ENCODE measurements at places on chromosomes 3 and 15.

DNA sequence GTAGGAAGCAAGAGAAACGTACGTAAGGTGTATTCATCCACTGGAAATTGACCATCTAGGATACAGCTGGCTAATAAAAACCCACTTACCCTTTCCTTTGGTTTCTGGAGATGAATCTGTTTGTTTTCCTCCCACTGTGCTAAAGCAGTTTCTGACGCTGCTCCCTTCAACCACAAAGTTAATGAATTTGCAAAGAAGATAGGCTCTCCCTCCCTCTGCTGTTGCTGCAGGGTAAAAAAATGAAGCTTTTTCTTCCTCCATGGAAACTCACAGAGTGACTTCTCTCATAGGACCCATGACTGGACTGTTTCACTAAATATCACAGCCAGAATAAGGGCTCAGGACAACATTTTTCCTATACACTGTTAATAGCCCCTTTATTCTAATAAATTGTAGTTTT, 172.1 kb upstream of the LRRN1 start:
- no peak overlapping the region for H3K4me3 ChIP-seq
- no peak overlapping the region for H3K27ac ChIP-seq
- H3K36me3 ChIP-seq: no peaks in the 10 kb centered on the region
- H3K4me1 ChIP-seq: no peaks in the 10 kb centered on the region
- DNase-seq: no peak

DNA sequence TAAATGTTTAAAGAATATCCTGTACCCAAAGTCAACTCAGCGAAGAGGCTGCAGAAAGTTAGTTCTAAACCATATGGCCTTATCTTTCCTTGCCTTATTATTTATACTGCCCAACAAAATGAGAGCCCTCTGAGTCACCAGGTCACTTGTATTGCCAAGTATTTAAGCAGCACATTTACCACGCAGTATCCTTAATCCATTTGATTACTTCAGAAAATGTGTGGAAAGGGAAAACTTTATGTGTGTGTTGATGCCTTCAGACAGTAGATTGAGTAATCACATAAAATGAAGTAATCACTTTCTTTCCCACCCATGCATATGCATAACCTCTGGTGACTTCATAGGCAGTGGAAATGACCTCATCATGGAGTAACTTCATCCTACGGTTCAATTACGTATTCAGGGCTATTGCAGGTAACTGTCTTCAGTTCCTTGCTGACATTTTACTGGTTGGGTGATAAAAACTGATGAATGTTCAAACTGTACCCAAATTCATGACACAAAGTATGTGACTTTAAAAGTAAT, 7.5 kb upstream of the CADPS start:
- no peak for DNase-seq
- H3K27me3 ChIP-seq: no peaks in the 10 kb centered on the region
- H3K27ac ChIP-seq: no peak overlapping the region
- no peak overlapping the region for H3K4me3 ChIP-seq
- no peaks in the 10 kb centered on the region for H3K4me1 ChIP-seq

- no peak overlapping the region for H3K4me3 ChIP-seq
- no peaks in the 10 kb centered on the region for H3K27me3 ChIP-seq
- H3K27ac ChIP-seq: no peak overlapping the region
- DNase-seq: no peak
- no peaks in the 10 kb centered on the region for H3K36me3 ChIP-seq
Observed at GRCh38 chr3:107412376-107412775, 35.1 kb downstream of the CCDC54 start.

DNA sequence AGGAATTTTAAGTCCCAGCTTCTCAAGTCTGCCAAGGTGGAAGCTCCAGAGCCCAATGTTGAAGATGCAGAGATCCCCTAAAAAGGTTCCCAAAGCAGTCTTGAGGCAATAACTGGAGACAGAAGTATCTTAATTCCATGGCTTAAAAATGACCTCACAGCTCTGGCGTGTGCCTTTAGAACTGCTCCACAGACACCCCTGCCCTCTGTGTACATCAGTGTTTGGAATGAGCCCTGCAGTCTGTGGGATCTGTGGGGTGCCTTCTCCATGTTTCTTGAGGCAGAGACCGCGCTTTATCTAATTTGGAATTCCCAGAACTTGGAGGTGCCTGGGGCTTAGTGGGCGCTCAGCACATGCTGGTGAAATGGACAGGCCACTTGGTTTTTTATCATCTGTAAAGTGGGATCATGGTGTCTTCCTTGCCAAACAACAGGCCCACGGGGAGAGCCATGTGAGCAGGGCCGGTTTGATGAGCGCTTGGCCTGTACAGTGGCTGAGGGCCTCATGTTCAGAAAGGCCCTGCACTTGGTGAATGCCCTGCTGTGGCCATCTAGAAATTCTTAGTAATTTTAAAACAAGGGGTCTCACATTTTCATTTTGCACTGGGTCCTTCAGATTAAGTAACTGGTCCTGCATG, 7.1 kb downstream of the ITGA11 start:
- no peaks in the 10 kb centered on the region for H3K36me3 ChIP-seq
- no peak overlapping the region for H3K4me3 ChIP-seq
- no peaks in the 10 kb centered on the region for H3K27me3 ChIP-seq
- DNase-seq: no peak
- no peak overlapping the region for H3K27ac ChIP-seq

Data from DND-41 (cell line).